Activated CD4-positive, alpha-beta T cell treated with anti-CD3 and anti-CD28 coated beads, Interleukin-2, amount 10 ng/mL, durations not matched to agents 24 days and 14 days (primary cell): ENCODE measurements at places on chromosomes 5 and 9. TPM values are rescaled to one million over a fixed set of nuclear protein-coding genes. Genes with fewer than 3 reads are reported as not detected.

PAX5 gene
- 0.16 and 0.33 TPM in 2 replicates for total RNA-seq

DNA sequence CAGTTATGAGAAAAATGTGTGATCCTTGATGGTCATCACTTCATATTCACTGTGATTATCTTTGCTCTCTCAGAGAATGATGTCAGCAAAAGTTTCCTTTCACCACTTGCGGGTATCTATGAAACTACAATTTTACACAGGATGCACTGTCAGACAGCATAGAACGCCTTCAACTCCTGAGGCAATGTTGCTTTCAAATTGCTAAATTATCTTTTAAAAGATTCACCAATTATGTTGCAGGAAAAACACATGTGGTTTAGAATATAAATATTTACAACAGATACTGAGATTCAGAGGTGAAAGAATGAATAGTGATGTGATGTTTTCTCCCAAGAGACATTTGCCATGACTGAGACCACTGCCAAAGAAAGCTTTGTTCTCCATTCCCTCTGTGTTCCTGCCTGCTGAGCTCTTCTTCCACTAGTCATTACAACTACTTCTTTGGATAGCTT, 879.8 kb upstream of the DMAC1 start:
- DNase-seq = no peak

DNA sequence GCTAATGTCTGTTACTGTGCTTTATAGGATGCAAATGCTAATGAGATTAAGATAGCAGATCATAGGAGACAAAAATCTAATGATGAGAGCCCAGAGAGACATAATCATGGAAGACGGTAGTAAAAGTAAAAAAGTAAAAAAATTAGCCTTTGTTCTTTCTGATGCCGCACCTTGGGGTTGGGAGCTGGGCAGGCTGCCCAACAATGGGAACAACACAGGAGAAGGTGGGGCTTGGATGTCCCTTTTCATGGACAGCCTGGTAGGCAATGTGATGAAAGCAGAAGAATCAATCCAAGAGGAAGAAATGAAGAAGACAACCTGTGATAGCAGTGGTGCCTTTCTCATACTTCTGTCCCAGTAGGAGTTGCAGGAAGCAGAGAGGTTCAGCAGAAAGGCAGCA, 57.2 kb downstream of the RAB14 start:
- DNase-seq = no peak

DNA sequence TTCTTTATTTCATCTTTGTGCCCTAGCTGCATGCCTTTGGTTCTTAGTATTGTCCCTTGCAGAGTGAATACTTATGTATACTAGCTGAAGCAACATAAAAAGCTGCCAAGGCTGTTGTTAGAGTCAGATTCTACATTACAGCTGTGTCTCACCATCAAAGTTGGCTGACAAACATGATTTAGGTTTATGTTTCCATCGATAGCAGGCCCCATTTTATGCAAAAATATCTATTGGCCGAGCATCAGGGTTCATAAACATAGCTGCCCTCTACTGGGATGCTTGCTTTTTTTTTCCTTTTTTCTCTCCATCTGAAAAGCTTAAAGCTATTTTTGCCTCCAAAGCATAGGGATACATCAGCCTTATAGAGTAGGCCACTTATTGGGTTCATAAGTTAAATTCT, 68.0 kb downstream of the FAM174A start:
- no peak for DNase-seq

DNA sequence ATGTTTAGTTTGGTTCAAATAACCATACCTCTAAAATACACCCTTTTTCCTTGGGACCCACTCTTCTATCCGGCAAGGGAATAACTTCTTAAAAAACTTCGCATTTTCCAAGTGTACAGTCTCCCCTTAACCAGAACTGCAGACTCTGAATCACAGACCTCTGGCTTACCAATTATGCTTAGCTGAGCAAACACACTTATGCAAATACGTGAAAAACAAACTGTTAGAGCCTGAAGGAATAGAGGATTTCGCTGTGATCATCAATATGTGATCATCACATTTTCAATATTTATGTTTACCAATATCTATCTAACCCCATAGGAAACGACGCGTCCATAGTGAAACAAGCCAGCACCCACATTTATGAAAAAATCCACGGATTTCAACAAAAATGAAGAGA, 1.3 kb downstream of the LPAR1 start:
- DNase-seq = no peak
